Mucosa of descending colon (tissue), 3 donors: ENCODE measurements at places on chromosomes 12 and 14. TPM values are rescaled to one million over a fixed set of nuclear protein-coding genes. Genes with fewer than 3 reads are reported as not detected.
A peak's percentile ranks its signal among the peaks of the same experiment; 100 is the strongest.

- DNase-seq, result peak; percentile 82
Measured at GRCh38 chr12:106645074-106645421, 62.2 kb downstream of the RFX4 start.

- DNase-seq, result no peak
Measured at GRCh38 chr12:51726931-51727330, 121.6 kb downstream of the FIGNL2 start.

- DNase-seq, result no peak
Measured at GRCh38 chr12:46617167-46617566, 208.6 kb downstream of the SLC38A4 start.

DNA sequence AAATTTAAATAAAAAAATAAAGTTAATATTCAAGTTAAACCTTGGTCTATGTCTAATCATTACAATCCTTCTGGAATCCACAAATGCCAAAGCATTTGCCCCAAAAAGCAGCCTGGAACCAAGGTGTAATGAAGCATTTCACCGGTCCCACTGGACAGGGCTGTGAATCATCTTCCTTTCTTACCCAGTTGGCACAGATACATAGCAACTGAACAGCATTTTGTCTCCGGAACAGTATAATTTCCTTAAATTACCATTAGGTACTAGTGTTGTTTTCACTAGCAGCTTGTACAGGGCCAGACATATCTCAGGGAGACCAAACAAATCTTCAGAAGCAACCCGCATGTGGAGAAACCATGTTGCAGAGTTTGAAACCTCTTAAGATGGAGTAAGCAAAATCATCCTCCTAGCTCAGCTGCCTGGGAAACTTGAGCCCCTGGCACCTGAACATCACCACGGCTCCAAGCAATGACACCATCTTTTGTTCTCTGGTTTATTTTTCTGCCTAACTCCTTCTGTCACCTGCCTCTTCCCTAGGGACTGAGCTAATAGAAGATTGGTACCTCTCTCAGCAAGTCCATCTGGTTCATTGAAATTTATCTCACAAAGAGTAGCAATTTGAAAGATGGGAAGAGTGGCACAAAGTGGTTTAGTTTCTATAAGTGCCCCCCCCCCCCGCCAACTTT is 17.9 kb upstream of the MDM1 start:
- DNase-seq, result no peak

- DNase-seq, result no peak
Measured at GRCh38 chr14:80266930-80267329, 55.6 kb upstream of the DIO2 start.

Gene RNASE3
- not detected for total RNA-seq
